ENCODE measurements at places on chromosomes 5 and 9.

- no peak for DNase-seq
These were observed 84.6 kb downstream of the NDUFAF2 start for GRCh38 chr5:61029456-61030162.

GRCh38 chr9:124477211-124477647 lies 27.0 kb downstream of the ADGRD2 start:
- DNase-seq: no peak

- DNase-seq: no peak
These were observed 258.5 kb downstream of the BNC2 start for GRCh38 chr9:16611983-16612382.

GRCh38 chr9:89844075-89844474 lies 239.3 kb downstream of the GADD45G start:
- DNase-seq: no peak

- DNase-seq: no peak
These were observed 136.5 kb upstream of the ABCA1 start for GRCh38 chr9:105064248-105065097.

DNA sequence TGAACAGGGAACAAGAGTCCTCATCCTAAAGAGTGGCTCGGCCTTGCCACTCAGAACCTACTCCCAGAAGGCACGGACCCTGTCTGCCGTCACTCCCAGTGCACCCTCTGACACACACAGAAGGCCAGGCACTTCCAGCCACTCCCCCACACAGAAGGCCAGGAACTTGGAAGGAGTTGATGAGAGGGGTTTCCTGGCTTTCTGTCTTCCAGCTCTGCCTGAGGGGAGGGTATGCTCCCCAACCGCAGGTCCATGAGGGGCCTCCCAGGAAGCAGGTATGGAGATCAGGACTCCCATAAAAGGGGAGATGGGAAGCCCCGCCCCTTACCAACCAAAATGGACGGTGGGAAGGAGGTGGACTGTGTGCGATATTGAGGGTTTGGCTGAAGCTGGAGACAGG lies 247.6 kb upstream of the IRX4 start:
- no peak for DNase-seq

DNA sequence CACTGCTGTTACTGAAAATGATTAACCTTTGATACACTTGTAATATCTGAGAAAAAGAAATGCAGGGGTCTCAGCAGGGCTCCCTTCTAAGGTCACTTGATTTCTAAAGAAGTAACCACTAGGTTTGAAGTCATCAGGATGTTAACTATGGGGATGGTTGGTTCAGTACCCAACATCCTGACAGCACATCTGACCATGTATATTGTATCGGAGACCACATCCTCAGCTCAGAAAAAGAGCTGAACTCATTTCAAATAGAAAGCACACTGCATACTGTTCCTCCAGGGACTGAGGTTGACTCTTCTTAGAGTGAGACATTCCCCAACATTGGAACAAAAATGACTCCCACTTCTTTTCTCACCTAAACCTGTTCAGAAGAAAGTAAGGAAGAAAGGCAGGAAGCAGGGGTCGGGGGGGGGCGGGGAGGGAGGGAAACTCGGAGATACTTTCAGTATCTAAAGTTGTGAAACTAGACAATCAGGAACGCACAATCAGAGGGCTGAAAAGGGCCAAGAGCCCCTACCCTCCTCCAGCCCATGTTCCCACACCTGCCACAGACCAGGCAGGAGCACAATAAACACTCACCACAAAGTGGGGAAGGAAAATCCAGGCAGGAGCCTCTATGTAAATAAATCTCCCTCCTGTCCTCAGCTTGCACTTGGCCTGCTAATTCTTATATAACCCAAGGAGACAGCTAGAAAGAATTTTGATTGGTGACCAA lies 730 bp upstream of the GZMA start:
- peak; percentile 39 for DNase-seq

DNA sequence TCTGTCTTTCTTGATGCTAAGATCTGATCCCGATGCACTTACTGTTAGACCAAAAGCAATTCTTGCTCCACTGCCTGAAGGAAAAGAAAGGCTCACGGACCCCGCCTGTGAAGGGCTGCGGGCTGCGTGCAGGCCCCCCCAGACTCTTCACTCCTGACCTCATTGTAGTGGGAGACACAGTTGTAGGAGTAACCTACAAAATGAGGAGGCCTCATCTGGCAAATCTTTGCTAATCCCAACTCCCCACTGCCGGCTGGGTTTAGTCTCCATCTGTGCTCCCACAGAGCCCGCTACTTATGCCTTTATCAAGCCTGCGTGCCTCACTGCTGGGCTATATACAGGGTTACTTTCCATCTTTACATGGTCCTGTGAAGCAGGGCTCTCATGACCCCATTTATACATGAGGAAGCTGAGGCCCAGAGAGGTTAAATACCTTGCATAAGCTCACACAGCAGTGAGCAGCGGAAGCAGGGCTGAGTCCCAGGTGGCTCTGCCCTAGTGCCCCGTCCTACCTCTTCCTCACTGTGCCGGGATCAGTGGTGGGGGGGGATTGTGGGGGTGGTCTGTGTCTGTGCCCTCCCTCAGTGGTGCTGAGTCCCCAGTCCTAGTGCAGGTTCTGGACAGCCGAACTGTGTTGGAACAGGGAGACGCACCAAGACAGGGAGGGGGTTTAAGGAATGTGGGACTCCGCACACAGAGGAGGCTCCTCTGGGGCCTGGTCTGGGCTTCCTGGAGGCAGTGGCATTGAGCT lies 43.9 kb upstream of the RNF130 start:
- no peak for DNase-seq

DNA sequence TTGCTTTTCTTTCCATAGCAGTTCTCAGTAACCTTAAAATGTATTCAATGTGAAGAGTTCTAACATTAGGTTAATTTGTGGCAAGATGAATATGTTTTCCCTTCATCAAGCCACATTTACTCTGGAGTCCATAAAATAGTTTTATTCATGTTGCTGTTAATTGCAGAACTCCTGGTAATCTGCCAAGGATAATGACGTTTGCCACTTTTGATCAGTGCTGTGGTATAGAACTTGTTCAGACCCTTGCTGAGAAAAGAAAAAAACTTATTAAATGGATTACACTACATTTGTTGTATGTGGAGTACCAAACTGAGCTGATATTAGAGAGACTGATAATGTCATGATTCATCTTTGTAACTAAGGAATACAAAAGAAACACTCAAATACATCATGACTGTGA lies 212.4 kb upstream of the DMAC1 start:
- no peak for DNase-seq

DNA sequence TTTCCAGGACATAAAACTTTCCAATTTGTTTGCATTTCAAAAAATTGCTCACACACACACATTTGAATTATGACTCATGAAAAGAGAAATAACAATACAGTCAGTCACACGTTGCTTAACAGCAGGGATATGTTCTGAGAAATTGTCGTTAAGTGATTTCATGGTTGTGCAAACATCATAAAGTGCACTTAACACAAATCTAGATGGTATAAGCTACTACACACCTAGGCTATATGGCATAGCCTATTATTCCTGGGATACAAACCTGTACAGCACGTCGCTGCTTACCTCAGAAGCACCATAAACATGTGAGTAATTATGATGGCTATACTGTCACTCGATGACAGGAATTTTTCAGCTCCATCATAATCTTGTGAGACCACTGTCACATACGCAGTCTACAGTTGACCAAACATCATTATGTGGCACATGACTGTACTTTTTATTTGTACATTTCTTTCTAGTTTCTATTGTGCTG lies 378.2 kb downstream of the ACTL7B start:
- no peak for DNase-seq

GRCh38 chr9:135101486-135101885 lies 14.0 kb downstream of the OLFM1 start:
- DNase-seq: no peak

DNA sequence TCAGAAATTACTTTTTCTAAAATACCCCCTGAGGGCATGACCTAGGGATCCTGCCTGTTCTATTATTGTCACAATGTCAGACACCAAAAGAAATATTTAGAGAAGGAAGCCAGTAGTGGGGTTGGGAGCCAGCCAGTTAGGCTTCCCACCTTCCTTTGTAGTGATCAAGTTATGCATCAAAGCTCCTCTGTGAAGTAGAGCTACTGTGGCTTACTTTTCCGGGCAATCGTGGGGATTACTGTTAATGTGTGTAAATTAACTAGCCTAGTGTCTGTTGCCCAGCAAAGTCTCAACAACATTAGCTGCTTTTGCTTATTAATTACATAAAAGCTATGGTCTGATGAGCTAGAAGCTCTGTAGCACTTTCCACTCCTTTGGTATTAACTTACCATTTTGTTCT lies 109.0 kb upstream of the PCAT7 start:
- no peak for DNase-seq

- no peak for DNase-seq
These were observed 116.5 kb upstream of the PHYKPL start for GRCh38 chr5:178349075-178349511.

- DNase-seq: no peak
These were observed 74.1 kb upstream of the CLINT1 start for GRCh38 chr5:157933005-157933404.

DNA sequence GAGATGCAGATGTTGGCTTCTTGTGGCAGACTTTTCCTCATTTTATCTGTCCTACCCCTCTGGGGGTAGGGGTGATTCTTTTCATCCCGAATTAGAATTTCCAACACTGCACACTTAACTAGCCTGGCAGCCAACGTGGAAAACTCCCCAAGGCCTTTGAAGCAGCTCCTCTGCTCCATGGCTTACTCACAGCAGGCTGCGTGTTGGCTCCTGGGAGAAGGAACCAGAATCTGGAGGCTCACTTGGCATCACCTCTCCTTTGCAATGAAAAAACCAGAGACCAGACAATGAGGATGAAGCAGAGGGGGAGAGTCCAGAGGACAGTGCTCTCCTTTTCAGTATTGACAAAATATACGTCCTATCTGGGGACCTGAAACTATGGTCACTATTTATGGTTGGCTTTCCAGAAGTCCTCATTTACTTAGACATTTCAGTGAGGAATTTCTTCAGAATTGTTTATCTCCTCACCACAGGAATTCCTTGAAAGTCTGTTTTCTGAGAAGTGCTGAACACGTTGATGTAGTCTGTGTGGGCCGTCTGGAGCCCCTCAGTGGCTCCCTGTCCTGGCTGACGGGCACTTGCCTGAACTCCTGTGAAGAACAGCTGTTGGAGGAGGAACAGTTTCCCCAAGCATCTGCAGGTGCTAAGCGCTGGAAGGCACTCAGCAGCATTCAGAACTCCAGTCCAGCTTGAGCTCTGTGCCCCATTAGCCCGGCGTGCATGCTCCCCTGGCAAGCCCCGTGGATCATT lies 231.3 kb downstream of the RFK start:
- DNase-seq: no peak

GRCh38 chr9:33447799-33448553 lies 583 bp upstream of the AQP3 start:
- no peak for DNase-seq

GRCh38 chr5:132420706-132421272 lies 51.3 kb downstream of the SLC22A5 start:
- DNase-seq: no peak

GRCh38 chr9:89225991-89226471 lies 47.4 kb upstream of the SHC3 start:
- no peak for DNase-seq

DNA sequence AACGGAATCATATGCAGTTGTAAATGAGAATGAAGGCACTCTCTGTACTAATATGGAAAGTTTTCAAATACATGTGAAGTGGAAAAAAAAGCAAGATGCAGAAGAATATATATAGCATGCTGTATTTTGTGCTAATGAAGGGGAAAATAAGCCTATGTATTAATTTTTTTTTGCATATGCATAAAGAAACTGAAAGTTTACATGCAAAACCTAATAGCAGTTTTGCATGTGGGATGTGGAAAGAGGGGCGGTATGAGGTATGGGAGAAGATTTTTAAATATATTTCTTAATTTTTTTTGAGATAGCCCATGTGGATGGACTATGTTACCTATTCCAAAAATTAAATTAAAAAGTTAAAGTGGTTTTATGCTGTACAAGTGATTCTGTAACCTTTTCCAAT lies 83.7 kb upstream of the IL12B start:
- no peak for DNase-seq

GRCh38 chr9:3804103-3804502 lies 278.3 kb upstream of the RFX3 start:
- DNase-seq: no peak

GRCh38 chr9:87322840-87323635 lies 174.6 kb upstream of the DAPK1 start:
- DNase-seq: no peak

All from T-helper 2 cell (primary cell).